Stimulated activated CD4-positive, alpha-beta T cell treated with anti-CD3 and anti-CD28 coated beads, TNF-alpha, amount 100 ng/mL, for 24 hours (primary cell): ENCODE measurements at places on chromosomes 13 and 19.

GRCh38 chr19:27718234-27718633, 1494.7 kb downstream of the UQCRFS1 start:
- no peak for DNase-seq

DNA sequence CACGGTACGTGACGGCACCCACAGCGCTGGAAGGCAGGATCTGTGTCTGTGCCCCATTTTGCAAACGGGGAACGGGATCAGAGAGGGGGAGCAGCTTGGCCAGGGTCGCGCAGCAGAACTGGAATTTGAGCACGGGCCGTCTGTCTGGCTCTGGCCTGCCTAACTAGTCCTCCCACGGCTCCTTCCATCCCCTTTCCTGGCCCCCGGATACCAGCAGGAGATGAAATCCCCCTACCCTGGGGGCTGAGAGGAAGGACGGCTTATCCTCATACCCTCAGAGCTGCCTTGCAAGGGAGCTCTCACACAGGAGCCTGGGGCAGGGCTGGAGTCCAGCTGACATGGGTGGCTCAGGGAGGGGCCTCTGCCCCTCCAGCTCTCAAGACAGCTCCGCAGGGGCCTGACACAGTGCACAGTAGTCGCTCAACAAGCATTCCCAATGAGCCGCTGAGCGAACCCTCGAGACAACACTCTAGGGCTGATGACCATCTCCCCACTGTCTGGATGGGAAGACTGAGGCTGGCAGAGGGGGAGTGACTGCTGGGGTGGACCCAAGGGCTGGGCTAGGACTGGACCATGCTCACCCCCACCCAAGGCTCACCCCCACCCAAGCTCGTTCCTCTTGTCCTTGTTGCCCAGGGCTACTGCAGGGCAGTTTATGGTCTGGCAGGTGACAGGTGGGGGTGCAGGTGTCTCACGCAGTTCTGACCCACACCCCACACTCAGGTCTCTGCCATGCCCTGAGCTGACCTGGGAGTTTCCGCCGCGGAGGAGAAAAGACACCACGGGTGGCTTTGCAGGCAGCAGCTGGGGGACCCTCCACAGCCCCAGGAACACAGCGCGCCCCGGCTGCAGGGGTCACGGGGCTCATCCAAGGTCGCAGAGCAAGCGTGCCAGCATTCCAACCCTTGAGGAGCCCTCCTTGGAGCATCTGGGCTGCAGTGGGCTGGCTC, 4.0 kb downstream of the ZBTB7A start:
- DNase-seq: no peak

DNA sequence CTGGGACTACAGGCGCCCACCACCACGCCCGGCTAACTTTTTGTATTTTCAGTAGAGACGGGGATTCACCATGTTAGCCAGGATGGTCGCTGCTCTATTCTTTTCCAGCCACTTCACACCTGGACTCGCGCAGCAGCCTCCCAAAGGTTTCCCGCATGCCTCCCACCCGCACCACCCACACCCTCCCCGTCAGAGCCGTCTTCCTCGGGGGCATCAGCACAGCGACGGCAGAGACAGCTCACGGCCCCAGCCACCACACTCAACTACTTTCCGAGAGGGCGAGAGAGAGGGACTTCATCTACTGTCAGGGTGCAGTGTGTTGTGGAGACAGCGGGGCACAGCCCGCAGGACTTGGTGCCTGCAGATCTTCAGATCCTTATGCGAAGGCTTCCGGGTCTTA, 5.6 kb downstream of the ZNF787 start:
- no peak for DNase-seq

DNA sequence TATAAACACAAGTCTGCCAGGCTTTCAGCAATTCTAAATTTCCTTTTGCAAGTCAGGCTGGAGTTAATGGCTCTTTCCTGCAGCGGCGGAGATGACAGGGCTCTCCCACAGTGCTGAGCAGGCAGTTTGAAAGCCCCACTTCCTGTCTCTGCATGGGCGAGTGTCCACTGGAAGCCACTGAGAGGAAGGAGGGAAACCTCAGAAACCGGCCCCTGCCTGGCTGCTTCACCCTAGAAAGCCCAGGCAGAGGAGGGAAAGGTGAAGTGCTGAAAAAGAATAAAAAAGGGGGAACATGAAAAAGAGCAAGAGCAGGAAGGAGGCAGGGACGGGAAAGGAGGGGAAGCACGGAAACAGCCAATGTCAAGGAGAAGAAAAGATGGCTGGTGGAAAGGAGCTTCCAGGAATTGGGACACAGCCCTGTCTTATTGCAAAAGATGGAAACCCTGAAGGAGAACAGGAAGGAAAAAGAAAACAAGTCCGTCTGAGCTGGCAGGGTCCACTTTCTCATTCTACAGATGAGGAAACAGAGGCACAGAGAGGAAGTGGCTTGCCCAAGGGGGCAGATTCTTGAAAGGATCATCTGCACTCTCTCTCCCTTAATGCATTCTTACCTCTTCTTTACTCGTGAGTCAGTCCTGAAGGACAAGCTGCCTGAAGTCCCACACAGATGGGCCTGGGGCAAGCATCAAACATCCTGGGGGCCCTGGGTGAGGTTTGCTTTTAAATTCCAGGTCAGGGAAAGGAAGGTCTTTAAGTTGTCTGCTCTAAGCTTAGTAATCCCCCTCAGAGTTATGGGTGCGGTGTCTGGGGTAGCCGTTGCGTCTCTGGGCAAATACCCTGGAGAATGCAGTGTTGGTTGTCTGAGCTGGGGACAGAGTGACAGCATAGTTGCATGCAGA, 38.8 kb upstream of the ALOX5AP start:
- DNase-seq: no peak

- DNase-seq: no peak
Measured at GRCh38 chr13:29782798-29783197, 67.6 kb downstream of the UBL3 start.
